Tibial nerve (tissue), 4 donors: ENCODE measurements at places on chromosomes 13 and 19.

- no peaks in the 10 kb centered on the region for H3K4me1 ChIP-seq
- DNase-seq, result no peak
- H3K4me3 ChIP-seq, result no peak overlapping the region
- no peaks in the 10 kb centered on the region for H3K27me3 ChIP-seq
Observed at GRCh38 chr13:22176968-22177520, 506.2 kb downstream of the FGF9 start.

DNA sequence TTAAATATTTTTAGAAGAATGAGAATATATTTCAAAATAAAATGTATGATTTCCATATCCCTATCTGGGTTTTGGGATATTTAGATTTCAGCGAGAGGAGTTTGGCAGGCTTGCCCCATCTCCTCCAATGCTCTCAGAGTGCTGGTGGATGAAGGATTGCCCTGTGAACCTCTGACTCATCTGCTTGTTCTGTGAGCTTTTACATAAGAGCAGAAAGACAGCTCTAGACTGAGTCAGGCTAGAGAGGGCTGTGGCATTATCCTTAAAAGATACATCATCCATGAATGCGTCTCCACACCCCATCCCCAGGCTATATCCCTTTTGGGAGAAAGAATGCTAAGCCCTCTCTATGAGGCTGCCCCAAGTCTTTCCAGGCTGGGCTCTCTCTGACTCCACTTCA is 190.6 kb downstream of the TUBA3C start:
- H3K36me3 ChIP-seq, result no peaks in the 10 kb centered on the region
- DNase-seq, result no peak
- H3K27me3 ChIP-seq, result no peaks in the 10 kb centered on the region
- H3K4me1 ChIP-seq, result peaks cover 4% of the 10 kb centered on the region
- H3K27ac ChIP-seq, result no peak overlapping the region

GRCh38 chr19:18870531-18871172 is 25.3 kb downstream of the CERS1 start:
- peaks cover 13% of the 10 kb centered on the region for H3K36me3 ChIP-seq
- H3K27me3 ChIP-seq, result no peaks in the 10 kb centered on the region
- peaks cover 13% of the 10 kb centered on the region for H3K4me1 ChIP-seq
- no peak overlapping the region for H3K27ac ChIP-seq

DNA sequence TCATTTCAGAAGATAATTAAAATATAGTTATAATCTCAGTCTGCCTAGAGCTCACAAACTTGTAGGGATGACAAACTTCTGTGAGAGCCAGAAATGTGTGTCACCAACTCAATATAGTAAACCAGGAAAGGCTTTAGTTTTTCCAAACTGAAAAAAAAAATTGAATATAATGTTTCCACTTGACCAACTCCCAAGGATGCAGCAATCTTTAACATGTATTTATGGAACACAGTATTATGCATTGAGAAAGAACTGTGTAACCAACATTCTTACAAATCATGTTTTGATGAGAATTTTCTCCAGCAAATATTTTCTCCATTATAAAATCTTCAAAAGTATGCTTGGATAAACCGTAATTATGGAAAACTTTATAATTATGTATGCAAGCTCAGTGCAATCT is 50.1 kb upstream of the KLF12 start:
- no peak for DNase-seq
- H3K4me1 ChIP-seq, result no peaks in the 10 kb centered on the region
- H3K27me3 ChIP-seq, result no peaks in the 10 kb centered on the region

GRCh38 chr19:850221-850978 is 1.7 kb upstream of the ELANE start:
- H3K27me3 ChIP-seq, result peaks cover 77% of the 10 kb centered on the region
- no peaks in the 10 kb centered on the region for H3K36me3 ChIP-seq
- H3K4me1 ChIP-seq, result no peaks in the 10 kb centered on the region
- no peak overlapping the region for H3K4me3 ChIP-seq
- DNase-seq, result peak; percentile 94

DNA sequence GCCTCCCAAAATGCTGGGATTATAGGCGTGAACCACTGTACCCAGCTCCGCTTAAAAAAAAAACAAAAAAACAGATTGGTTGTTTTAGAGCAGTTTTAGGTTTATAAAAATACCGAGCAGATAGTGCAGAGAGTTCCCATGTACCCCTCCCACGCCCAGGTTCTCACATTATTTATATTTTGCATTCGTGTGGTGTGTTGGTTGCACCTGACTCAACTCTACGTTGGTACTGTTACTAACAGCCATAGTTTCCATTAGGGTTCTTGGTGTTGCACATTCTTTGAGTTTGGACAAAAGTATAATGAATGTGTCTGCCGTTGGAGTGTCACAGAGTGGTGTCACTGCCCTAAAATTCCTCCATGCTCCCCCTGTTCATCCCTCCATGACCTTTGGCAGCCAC is 29.1 kb downstream of the MYO9B start:
- peaks cover 9% of the 10 kb centered on the region for H3K4me1 ChIP-seq
- DNase-seq, result no peak
- no peak overlapping the region for H3K27ac ChIP-seq

- H3K4me3 ChIP-seq, result no peak overlapping the region
- H3K27me3 ChIP-seq, result no peaks in the 10 kb centered on the region
- H3K27ac ChIP-seq, result no peak overlapping the region
- no peak for DNase-seq
- H3K4me1 ChIP-seq, result no peaks in the 10 kb centered on the region
- no peaks in the 10 kb centered on the region for H3K36me3 ChIP-seq
Observed at GRCh38 chr13:99185606-99186005, 15.0 kb upstream of the UBAC2 start.

DNA sequence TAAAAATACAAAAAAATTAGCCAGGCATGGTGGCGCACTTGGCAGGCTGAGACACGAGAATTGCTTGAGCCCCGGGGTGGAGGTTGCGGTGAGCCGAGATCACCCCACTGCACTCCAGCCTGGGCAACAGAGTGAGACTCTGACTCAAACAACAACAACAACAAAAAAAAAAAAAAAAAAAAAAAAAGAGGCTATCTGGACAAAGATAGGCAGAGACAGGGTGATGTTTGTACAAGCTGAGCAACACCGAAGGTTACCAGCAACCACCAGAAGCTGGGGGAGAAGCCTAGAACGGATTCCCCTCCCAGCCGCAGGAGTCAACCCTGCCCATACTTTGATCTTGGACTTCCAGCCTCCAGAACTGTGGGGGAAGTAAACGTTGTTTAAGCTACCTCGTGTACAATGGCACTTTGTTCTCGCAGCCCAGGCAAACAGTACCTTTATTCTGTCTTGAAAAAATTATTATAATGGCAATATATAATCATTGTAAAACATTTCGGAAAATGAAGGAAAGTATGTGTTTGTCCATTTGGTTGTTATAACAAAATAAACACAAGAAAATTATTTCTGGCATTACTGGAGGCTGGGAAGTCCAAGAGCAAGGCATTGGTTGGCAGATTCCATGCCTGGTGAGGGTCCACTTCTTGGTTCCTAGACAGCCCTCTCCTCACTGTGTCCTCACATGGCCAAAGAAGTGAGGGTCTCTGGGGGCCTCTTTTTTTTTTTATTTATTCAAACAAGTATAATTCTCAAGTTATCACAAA is 39.8 kb upstream of the LATS2 start:
- no peaks in the 10 kb centered on the region for H3K36me3 ChIP-seq
- H3K4me3 ChIP-seq, result no peak overlapping the region
- H3K27ac ChIP-seq, result no peak overlapping the region
- H3K27me3 ChIP-seq, result no peaks in the 10 kb centered on the region
- DNase-seq, result no peak

DNA sequence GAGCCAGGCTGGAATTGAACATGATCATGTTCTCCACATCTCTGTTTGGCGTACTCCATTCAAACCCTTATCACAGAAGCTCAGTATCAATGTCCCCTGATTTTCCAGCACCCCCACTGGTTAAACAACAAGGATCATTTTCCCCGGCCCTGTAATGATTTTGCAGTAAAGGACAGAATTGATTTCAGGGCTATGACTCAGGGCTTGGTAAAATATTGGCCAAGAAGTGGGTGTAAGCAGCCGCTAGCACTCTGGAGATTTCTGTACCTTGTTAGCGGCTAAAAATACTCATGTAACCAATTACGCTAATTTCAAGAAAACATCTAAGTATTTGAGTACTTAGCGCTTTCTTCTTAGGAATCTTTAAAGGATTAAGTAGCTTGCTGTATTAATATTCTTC is 69.5 kb upstream of the FNDC3A start:
- no peak overlapping the region for H3K4me3 ChIP-seq
- H3K36me3 ChIP-seq, result no peaks in the 10 kb centered on the region
- no peak for DNase-seq
- no peaks in the 10 kb centered on the region for H3K4me1 ChIP-seq

- no peak for DNase-seq
- H3K4me3 ChIP-seq, result no peak overlapping the region
- H3K27ac ChIP-seq, result no peak overlapping the region
Observed at GRCh38 chr13:37168151-37168550, 62.7 kb upstream of the CSNK1A1L start.

- no peak for DNase-seq
- no peaks in the 10 kb centered on the region for H3K27me3 ChIP-seq
- H3K4me3 ChIP-seq, result no peak overlapping the region
- H3K36me3 ChIP-seq, result no peaks in the 10 kb centered on the region
- H3K27ac ChIP-seq, result no peak overlapping the region
- H3K4me1 ChIP-seq, result no peaks in the 10 kb centered on the region
Observed at GRCh38 chr13:98585398-98585754, 8.5 kb upstream of the STK24 start.

DNA sequence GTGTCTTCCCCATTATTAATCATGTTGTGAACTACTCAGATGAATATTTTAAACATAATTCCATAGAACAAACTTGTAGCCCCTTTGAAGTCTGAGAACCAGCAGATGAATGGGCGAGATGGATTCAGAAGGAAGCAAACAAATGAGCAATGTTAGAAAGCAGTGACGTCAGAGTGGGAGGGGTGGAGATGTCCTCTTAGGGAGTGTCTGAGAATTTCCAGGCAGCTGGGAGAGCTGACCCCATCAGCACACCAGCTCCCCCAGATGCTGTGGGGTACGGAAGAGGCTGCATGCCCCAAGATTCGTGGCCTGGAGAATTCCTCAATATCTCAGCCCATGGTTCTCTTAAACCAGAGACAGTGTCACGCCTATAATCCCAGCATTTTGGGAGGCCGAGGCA is 68.6 kb downstream of the DPF1 start:
- no peak overlapping the region for H3K4me3 ChIP-seq

DNA sequence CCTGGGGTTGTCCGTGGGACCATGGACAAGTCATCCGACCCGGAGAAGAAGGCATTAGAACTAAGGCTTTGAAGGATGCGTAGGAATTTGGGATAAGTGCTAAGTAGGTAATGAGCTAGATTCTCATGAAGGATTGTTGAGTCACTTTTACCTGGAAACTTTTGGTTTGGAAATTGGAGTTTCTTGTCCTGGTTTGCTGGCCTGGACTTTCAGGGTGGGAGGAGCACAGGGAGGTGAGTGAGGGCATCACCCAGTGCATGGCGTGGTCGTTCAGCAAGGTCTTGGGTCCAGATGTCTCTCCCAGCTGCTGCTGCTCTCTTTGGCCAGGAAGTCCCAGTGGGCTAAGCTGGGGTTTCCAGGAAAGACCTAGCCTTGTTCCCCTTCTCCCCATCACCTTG is 7.6 kb downstream of the NFIC start:
- no peak for DNase-seq
- H3K4me3 ChIP-seq, result no peak overlapping the region
- no peaks in the 10 kb centered on the region for H3K27me3 ChIP-seq
- no peaks in the 10 kb centered on the region for H3K36me3 ChIP-seq

DNA sequence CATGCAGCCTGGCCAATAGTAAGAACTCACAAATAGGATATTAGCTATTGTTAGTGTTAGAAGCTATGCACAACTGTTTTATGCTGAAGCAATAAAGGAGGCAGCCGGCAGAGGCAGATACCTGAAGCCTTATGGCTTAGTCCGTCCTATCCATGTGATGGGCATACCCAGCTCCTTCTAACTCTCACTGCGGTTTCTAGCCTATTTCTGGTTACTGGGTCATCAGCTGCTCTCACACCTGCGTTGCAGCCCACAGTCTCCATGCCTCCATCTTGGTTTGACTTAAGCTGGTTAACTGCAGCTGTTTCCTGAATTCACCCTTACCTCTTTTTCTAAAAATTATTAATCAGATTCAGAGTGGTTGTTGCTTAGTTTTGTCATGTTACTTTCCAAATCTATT is 40.5 kb upstream of the CNMD start:
- DNase-seq, result no peak
- no peaks in the 10 kb centered on the region for H3K36me3 ChIP-seq
- no peak overlapping the region for H3K27ac ChIP-seq
- H3K4me3 ChIP-seq, result no peak overlapping the region
- no peaks in the 10 kb centered on the region for H3K4me1 ChIP-seq
